ENCODE measurements at places on chromosomes 4 and X.

DNA sequence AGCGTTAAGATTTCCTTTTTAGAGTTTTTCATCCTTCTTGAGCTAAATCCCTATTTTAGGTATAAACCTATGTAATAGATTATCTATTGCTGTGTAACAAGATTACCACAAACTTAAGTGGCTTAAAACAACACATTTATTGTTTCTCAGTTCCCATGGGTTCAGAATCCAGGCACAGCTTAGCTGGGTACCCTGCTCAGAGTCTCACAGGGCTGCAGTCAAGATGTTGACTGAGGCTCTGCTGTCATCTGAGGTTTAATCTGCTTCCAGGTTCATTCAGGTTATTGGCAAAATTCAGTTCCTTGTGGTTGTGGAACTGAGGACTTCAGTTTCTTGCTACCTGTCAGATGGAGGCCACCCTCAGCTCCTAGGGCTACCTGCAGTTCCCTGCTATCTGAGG lies 60.9 kb downstream of the GK start:
- DNase-seq: no peak

GRCh38 chr4:48698029-48698971 lies 81.8 kb downstream of the FRYL start:
- DNase-seq: peak; percentile 61

GRCh38 chr4:138749303-138749702 lies 266.3 kb upstream of the NOCT start:
- no peak for DNase-seq

DNA sequence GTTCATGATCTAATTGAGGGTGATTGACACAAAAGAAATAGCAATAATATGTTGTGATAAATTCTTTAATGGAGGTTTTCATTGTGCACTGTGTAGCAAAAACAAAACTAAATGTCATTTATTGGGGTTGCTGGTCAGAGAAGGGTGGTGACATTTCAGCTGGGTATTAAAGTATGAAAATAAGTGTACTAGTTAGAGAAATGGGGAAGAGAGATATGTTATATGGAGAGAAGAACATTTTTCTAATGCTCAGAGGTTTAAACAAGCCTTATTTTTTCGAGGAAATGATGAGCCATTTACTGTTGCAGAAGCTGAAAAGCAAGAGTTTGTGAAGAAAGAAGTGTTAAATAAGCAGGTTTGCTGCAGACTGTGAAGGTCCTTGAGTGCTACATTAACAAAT lies 142.7 kb upstream of the PAQR3 start:
- DNase-seq: no peak

GRCh38 chrX:130117166-130117565 lies 6.9 kb upstream of the ELF4 start:
- no peak for DNase-seq

DNA sequence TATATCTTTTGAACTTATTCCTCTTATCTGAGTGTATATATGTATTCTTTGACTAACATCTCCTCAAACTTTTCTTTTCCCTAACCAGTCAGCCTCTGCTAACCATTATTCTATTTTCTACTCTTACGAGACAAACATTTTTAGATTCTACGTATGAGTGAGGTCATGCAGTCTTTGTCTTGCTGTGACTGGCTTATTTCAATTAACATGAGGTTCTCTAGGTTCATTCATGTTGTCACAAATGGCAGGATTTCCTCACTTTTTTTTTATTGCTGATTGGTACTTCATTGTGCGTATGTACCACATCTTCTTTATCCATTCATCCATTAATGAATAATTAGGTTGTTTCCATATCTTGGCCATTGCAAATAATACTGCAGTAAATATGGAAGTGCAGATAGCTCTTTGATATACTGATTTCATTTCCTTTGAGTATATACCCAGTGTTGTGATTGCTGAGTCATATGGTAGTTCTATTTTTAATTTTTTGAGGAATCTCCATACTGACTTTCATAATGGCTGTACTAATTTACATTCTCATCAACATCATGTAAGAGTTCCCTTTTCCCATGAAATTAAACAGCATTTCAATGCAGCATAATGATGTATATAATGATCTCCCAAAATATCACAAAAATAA lies 80.1 kb downstream of the HS3ST1 start:
- DNase-seq: no peak

- peak; percentile 71 for DNase-seq
Measured at GRCh38 chrX:107713543-107714205, 61.9 kb downstream of the TSC22D3 start.

DNA sequence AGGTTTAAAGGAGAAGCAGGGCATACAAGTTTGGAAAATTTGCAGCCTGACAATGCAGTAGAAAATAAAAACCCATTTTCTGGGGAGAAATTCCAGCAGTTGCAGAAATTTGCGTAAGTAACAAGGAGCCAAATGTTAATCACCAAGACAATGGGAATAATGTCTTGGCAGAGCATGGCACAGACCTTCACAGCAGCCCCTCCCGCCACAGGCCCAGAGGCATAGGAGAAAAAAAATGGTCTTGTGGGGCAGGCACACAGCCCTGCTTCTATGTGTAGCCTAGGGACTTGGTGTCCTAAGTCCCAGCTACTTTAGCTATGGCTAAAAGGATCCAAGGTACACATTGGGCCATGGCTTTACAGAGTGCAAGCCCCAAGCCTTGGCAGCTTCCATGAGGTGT lies 65.7 kb downstream of the SPOCK3 start:
- DNase-seq: no peak

- DNase-seq: no peak
Measured at GRCh38 chr4:188107931-188108843, 1.2 kb downstream of the TRIML2 start.

- DNase-seq: no peak
Measured at GRCh38 chrX:23276475-23276874, 58.2 kb upstream of the PTCHD1 start.

GRCh38 chrX:12548341-12548740 lies 242.9 kb upstream of the PRPS2 start:
- no peak for DNase-seq

DNA sequence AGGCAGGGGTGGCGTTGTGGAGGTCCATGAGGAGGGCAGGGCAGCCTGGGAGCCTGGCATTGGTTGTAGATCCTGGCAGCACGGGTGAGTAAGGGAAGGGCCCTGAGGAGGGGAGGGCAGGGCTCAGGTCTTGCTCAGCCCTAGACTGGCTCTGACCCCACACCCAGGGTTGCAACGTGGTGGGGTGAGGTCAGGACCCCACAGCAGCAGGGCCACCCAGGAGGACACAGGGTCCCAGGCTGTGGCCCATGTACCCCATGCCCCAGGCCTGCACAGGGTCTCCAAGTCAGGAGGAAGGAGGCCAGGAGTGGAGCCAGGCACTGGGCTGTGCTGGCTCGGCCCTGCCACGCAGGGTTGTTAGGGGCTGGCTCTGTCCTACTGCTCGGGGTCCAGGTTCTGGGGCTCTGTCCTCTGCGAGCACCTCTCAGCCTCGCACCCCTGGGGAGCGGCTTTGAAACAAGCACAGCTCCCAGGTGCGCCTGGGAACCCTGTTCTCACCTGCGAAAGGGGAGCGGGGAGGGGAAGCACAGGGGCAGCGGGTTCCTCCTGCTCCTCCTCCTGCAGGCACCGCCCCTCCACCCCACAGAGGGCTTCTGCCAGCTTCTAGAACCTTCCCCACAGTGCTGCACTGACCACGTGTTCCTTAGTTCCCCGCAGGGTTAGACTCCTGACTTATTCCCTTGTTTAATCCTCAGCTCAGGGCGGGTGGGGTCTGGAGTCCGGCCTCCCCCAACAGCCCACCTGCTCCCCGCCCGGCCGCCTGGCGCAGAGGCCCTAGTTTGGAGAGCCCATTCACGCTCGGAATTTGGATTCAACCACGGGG lies 20.4 kb downstream of the MSANTD1 start:
- DNase-seq: no peak

DNA sequence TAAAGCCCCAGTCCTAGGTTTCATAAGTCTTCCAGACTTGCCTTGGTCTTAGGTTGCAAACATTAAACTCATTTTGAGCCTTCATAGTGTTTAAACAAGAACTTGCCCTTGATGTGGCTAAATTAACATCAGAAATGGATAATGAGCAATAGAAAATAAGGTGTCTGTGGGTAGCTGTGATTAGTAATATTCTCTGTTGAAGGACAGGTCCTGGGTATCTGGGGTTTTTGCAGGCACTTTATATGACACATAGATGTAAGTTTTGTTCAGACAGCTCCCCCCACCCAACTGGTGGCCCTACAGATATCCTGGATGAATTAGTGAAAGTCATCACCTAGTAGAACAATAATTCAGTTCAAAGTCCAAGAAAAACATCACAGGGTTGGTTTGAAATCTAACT lies 272.5 kb downstream of the PTTG2 start:
- no peak for DNase-seq

- DNase-seq: no peak
Measured at GRCh38 chr4:66357316-66357715, 687.0 kb upstream of the EPHA5 start.

- no peak for DNase-seq
Measured at GRCh38 chr4:30769093-30769492, 48.9 kb downstream of the PCDH7 start.

All from gastrocnemius medialis (tissue), 4 donors.